Activated CD4-positive, alpha-beta T cell treated with anti-CD3 and anti-CD28 coated beads for 36 hours (primary cell): ENCODE measurements at places on chromosomes 2 and 18. TPM values are rescaled to one million over a fixed set of nuclear protein-coding genes. Genes with fewer than 3 reads are reported as not detected.

DNA sequence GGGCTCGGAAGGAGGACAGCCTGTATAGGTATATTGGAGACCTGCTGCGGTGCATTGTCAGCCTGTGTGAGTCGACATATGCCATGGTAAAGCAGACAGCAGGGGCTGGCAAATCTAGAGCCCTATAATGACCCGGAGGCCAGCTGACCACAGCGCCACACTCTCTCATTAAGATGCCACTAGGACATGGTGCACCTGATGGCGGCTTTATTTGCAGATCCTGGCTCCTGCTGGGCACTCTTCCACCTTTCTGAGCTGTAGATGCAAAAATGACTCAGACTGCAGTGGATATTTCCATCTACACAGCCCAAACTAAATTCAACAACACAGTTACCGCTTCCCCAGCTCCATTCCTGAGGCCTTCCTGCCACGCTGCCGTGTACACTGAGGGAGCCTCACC lies 389.9 kb downstream of the TNS1 start:
- DNase-seq: no peak

DNA sequence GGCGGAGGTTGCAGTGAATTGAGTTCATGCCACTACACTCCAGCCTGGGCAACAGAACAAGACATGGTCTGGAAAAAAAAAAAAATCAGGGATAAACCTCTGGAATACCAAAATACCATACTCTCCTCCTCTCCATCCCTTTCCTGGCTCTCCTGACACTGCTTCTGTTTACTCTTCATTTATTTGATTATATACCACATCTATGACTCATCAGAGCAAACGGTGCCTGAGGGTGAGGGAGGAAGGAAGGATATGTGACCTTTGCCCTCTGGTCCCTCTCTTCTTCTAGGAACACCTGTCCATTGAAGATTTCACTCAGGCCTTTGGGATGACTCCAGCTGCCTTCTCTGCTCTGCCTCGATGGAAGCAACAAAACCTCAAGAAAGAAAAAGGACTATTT lies 30.0 kb downstream of the VIL1 start:
- DNase-seq: no peak

- no peak for DNase-seq
Observed at GRCh38 chr18:45253973-45254708, 361.1 kb upstream of the SLC14A2 start.

DNA sequence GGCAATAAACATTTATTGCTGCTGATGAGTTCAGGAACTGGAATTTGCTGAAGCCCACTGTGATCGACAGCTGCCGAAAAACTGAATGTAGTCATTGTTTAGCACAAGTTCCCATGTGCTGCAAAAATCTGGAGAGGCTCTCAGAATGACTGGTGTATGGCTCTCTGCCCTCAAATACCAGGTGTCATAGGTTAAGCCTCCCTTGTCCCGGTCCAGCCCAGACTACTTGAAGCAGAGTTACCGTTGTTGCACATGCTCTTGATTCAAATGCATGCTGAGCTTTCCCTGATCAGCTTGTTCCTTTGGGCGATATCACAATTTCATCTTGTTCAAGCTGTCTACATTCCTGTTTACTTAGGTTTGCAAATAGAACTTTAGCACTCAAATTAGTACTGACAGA lies 625.2 kb downstream of the CPS1 start:
- no peak for DNase-seq

ARHGAP28 gene
- not detected for total RNA-seq

SLC16A14 gene
- total RNA-seq: 1.2 TPM

ZNF514 gene
- total RNA-seq: 8.8 TPM

- no peak for DNase-seq
Observed at GRCh38 chr2:44487052-44487451, 125.3 kb downstream of the CAMKMT start.

- DNase-seq: no peak
Observed at GRCh38 chr2:159720676-159721075, 8.4 kb downstream of the MARCHF7 start.

GRCh38 chr2:158718851-158719250 lies 76.3 kb upstream of the DAPL1 start:
- DNase-seq: no peak

- no peak for DNase-seq
Observed at GRCh38 chr2:195027947-195028346, 629.1 kb upstream of the SLC39A10 start.

MC4R gene
- not detected for total RNA-seq

DNA sequence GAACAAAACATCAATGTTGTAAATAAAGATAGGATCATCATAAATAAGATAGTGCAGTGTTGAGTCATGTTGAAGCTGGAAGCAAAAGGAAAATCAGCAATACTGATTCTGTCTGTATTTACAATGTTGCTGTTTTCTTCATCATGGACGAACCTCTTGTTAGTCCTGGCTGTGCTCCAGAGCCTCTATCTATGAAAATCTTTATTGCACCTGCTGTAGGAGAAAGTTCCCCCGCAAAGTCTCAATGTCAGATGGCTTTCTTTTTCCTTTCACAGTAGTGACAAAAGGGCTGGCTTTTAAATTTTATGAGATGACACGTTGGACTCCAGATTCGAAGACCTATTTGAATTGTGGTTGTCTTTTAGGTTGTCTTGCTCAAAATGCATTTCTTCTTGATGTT lies 98.5 kb upstream of the LRRTM1 start:
- no peak for DNase-seq

NTSR2 gene
- total RNA-seq: not detected

DPP10 gene
- total RNA-seq: not detected

SCN1A gene
- not detected for total RNA-seq

DNA sequence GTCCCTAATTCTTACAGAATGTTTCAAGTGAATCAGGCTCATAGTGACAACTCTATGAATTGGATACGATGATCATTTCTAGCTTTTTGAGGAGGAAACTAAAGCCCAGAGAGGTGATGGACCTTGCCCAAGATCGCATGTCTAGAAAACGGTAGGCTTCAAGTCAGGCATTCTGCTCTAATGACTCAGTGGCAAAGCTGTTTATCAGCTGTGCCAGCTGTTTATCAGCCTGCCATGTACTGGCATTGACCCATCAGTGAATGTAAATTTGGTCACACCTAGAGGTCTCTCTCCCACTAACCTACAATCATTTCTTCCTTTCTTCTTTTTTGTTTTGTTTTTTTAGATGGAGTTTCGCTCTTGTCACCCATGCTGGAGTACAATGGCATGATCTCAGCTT lies 6.1 kb upstream of the DAW1 start:
- no peak for DNase-seq

DNA sequence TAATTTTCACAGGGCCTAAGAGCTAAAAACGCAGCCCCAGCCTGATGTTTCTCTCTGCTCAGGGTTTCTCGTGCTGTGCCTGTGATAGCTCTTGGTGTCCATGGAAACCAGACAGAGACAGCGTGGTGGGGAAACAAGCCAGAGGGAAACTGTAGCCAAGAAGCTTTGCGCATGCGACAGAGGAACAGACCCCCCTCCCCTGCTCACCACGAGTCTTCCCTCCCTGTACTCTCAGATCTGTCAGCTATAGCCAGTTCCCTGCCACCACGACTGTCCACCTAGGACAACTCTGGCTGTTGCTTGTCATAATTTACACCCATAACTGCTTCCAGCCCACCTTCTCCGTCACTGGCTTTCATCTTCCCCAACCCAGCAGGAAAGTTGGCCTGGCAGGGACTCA lies 13.2 kb upstream of the DNAJC27 start:
- no peak for DNase-seq

DNA sequence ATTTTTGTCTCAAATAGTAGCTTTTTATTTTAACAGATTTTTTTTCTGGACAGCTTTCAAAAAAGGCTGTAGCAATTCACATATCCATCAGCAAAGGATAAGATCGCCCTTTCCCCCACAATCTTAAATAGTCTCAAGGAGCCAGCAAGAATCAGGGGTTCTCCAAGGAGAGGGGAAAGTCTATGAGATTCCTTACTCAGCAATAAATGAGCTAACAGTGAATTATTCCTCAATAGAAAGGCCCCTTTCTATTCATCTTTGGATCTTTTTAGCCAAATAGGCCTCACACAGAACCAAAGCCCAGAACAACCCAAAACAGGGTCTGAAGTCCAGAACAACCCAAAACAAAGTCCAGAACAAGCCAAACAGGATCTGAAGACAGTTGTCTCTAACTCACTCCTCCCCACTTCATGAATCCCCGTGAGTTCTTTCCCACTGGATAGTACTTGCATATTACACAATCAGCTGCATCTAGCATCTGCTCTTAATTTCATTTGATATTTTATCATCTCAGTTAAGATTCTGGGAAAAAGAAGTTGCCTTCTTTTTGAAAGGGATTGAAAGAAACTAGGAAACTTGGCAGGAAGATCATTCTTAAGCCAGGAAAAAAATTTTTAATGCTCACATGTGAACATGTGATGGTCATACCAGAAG lies 3.4 kb upstream of the DHRS9 start:
- no peak for DNase-seq

DNA sequence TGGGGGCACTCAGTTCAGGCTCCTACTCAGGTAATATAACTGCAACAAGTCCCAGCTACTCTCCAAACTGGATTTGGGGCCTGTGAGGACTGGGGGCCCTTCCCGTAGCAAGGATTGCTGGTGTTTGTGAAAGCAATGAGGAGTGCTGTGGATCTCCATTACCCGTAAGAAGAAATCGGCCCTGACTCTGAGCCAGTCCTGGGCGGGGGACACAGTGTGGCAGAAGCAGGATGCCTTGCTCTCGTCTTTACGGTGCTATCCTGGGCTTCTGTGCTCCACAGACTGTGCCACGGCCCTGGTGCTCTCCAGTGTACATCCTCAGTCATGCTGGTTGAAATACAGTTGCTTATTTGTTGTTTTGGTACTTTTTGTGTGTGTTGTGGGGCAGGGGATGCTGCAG lies 172.9 kb downstream of the NDUFA10 start:
- no peak for DNase-seq

DNA sequence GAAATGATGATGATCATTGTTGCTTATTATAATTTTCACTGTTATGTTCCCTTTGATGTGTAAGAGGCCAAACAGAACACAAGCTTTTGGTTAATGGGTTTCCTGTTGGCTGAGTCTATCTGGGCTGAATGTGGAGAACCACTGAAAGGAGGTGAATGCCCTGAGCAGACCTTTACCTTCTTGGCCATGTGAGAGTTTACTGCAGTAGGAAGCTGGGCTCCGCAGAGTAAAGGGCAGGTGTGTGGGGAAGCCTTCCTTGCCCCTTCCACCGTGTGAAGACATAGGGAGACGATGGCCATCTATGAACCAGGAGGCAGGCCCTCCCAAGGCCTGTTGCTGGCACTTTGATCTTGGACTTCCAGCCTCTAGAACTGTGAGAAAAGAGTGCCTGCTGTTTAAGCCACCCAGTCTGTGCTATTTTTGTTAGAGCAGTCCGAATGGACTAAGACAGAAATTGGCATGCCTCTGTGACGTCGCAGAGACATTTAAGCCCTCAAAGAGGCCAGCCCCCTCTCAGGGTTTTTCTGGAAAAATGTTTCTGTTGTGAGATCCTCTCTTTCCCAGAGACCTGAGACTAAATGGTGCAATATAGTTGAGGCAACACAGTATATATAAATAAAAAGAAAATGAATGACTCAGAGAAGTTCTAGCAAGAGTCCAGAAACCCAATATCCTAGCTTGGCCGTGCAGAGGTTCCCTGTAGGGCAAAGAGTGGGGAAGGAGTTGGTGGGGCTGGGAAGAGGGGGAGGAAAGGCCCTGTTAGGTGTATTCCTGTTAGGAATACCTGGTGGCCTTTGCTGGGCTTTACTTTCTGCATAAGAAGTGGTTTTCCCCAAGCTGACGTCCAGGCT lies 121.9 kb upstream of the LGALSL start:
- DNase-seq: no peak

MCFD2 gene
- total RNA-seq: 40.5 TPM

CDH2 gene
- total RNA-seq: not detected

KCNS3 gene
- total RNA-seq: 0.07 TPM

CD8A gene
- total RNA-seq: 1.6 TPM
